ENCODE measurements at places on chromosomes 7 and 10.
A peak's percentile ranks its signal among the peaks of the same experiment; 100 is the strongest.

GRCh38 chr7:42151309-42151708 lies 85.7 kb downstream of the GLI3 start:
- DNase-seq: peak; percentile 91

- no peak for DNase-seq
These were observed 167.1 kb upstream of the ITGB1 start for GRCh38 chr10:33125111-33125510.

GRCh38 chr10:3330663-3331062 lies 158.1 kb upstream of the PITRM1 start:
- DNase-seq: peak; percentile 33

- no peak for DNase-seq
These were observed 25.8 kb upstream of the SFMBT2 start for GRCh38 chr10:7436490-7437100.

- DNase-seq: no peak
These were observed 65.7 kb downstream of the BICC1 start for GRCh38 chr10:58578366-58578765.

DNA sequence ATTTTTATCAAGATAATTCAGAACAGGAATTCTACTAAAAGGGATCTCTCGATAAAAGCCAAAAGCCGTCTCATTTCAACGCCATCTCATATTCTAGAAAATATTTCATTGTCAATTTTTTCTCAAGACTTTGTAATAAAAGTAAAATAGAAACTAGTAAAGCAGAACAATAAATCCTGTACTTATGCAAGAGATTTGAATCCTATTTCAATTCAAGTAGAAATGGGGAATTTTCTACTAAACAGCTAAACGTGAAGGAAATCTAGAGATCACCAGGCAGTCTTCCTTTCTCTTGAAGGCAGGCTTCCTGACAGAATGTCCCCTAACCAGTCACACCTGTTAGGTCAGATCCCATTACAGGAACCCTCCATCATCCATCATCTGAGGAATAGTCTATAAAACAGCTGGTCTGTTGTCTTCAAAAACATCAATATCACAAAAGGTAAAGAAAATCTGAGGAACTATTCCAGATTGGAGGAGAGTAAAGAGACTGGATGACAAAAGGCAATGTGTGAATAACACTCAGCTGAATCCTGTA lies 23.7 kb downstream of the USP6NL start:
- DNase-seq: peak; percentile 71

DNA sequence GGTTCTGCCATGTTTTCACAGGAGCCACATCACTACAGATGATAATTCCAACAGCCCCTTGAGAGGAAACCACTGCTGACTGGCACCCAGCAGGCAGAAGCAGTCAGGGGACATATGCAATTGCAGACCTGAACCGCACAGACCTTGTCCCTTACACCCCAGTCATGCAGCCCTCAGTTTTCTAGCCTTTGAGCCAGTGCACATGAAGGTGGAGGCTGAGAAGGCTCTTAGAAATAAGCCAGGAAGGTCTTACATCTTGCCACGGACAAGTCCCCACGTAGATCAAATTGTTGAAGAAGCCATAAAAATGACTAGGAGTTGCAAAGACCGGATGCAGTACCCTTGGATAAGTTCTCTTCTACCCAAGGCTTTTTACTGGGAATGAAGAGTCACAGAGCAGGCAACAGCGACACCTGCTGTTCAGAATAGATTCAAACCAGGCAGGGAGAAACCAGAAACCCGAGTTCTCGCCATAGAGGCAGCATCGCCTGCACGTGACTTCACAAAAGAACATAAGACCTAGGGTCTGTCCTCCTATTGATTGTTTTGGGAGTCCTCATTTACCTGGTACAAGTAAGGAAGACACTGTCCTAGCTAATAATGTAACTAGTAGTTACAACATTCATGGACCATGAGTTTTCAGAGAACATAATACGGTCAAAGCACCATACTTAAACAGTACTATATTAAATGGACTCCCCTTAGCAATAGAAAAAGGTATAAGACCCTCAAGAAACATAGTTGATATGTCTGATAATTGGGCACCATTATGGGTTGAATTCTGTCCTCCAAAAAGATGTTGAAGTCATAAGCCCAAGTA lies 11.1 kb downstream of the STEAP1B start:
- peak; percentile 73 for DNase-seq

DNA sequence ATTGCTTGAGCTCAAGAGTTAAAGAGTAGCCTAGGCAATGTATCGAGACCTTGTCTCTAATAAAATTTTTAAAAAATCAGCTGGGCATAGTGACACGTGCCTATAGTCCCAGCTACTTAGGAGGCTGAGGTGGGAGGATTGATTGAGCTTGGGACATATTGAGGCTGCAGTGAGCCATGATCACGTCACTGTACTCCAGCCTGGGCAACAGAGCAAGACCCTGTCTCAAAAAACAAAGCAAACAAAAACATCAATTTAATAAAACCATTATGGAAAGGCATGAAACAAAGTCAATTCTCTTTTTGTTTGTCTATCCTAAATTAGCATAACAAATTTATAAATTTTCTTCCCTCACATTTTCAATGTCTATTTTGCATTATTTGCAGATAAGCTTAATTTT lies 108.4 kb downstream of the PHF14 start:
- DNase-seq: no peak

DNA sequence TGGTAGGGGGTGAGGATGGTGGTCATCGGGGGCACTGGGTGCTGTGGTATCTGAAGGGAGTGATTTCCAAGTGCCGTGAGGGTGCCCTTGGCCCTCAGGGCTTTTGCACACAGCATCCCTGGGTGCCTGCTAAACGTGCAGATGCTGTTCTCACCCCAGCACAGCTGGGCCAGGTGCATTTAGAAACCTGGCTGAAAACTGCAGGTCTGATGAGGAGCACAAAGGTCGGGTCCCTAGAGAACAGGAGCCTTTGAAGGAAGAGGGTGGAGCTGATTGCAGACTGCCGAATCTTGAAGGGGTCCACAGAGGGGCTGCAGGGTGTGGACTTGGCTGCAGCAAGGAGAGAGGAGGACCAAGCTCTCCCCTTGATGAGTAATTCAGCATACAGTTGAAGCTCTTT lies 32.0 kb downstream of the ZMIZ1 start:
- no peak for DNase-seq

- peak; percentile 50 for DNase-seq
These were observed 6.0 kb downstream of the OR6B1 start for GRCh38 chr7:144006029-144006691.

DNA sequence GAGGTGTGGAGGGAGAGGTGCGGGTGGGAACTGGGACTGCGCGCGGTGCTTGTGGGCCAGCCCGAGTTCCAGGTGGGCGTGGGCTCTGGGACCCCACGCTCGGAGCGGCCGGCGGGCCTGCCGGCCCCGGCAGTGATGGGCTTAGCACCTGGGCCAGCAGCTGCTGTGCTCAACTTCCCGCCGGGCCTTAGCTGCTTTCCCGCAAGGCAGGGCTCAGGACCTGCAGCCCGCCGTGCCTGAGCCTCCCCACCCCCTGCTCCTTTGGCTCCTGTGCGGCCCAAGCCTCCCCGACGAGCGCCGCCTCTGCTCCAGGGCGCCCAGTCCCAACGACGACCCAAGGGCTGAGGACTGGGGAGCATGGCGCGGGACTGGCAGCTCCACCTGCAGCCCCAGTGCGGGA lies 232.7 kb downstream of the FGFR2 start:
- no peak for DNase-seq

DNA sequence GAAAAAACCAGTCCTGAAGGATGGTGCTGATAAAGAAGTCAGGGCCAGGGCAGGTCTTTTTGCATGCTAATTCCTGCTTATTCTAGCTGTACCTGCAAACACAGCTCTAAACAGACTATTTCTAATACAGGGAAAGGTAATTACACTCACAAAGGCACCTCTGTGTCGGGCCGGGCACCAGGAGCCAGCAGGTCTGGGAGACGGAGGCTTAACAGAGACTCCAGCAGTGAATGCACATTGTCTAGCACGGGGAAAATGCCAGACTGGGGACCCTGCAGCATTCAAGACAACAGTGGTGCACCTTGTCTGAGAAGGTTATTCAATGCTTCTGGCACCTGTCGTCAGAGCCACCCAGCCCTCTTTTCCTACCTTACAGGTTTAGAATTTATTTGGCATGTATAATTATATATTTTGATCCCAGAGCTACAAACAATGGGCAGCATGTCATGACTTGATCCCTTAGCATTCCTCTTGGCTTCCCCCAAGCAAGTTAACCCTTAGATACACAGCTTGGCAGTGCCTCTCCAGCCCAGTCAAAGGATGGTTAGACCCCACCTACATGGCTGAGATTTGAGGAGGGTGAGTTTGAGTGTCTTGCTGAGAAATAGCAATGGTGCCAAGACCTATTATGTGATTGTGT lies 185.2 kb downstream of the SLC25A13 start:
- no peak for DNase-seq

DNA sequence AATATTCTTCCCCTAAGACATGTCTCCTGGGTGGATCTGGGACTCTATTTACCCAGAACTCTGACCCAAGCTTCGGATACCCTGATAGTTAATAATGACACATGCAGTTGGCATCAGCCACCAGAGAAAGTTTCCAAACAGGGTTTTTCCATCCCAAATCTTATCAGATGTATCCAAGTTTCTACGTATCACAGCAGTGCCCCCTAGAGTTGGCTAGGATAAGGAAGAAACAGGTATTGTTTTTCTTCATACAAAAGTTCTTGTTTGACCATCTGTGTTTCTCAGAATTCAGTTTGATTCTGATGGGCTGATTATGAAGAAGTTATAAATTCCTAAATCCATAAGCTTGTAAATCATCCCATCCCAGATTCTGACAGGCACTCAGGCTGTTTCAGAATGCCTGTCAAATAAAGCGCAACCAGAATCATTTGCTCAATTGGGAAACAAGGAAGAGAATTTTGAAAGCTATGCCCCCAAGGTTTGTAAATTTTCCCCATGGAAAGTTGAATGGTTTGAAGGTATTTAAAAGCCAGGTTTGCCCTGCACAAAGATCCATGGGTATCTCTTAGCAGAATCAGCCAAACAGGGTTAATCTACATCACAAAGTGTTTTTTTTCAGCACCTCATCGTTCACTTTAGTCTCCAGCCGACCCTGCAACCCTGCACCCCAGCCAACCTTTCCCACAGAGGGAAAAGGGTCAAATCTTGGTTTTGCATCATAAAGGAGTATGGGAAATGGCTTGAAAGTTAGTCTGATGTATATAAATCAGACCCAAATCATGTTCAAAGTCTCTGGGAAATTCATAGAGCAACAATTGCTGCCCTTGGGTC lies 47.4 kb downstream of the NRAP start:
- peak; percentile 6 for DNase-seq

DNA sequence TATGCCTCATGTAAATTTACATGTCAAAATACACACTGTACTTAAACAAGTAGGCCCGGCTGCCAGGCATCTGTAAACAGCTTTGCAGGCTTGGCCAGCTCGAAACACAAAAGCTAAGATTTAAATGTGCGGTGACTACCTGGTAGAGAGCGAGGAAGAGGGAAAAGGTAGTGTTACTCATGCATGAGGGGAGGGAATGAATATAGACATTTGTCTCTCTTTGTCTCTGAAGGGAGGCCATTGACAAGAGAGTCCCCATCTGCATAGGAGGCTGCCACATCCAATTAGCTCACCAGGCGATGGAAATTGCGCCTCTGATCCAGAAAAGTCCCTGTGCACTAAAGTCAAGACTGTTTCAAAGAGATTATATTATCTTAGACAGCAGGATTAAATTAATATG lies 535.8 kb downstream of the PTPRN2 start:
- DNase-seq: no peak

DNA sequence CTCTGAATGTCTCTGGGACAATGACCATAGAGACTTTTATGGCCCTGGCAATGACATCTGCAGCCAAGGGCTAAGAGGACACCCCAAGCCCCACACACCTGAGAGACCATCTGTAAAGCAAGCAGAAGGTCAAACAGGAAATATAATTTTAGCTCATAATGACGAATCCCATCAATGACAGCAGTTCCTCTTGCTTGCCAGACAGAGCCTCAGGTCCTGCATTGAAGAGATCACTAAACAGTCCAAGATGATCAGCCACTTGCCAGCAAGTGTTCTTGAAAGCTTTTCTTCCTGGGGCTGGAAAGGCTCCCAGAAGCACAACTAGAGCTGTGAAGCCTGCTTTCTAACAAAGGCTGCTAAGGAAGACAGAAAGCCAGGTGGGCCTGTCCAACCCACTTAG lies 993.7 kb upstream of the AUTS2 start:
- no peak for DNase-seq

Data from LHCN-M2 (cell line).